ENCODE measurements at places on chromosomes 1 and 21.

DNA sequence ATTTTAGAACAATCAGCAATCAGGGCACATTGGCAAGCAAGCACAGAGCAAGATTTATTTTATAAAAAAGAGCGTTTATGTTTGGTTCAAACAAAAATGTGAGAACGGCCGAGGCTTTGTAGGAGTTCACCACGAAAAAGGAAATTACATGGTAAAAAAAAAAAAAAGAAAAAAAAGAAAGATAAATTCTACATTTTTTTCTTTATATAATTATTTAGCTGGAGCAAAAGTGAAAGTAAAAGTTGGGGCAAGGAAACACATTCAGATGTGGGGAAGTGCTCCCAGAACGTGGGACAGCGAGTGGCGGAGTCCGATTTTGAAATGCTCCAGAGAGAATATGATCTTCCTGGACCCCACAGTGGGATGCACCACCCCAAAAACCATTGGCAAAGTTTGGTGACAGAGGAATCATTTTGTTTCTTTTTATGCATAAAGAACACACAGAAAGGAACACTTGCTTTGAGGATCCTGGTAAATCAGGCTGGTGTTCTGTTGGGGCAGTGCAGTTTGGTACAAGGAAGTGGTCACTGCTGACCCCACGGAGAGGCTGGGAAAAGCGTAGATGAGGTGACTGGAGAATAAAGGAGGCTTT lies 16.3 kb upstream of the ATP5PO start:
- DNase-seq = peak; percentile 58

- no peak for DNase-seq
These were observed 262.8 kb upstream of the PBX1 start for GRCh38 chr1:164296172-164296571.

- peak; percentile 53 for DNase-seq
These were observed 29.4 kb downstream of the MRPL37 start for GRCh38 chr1:54229281-54229891.

GRCh38 chr1:6464514-6464836 lies 1.5 kb downstream of the TNFRSF25 start:
- no peak for DNase-seq

DNA sequence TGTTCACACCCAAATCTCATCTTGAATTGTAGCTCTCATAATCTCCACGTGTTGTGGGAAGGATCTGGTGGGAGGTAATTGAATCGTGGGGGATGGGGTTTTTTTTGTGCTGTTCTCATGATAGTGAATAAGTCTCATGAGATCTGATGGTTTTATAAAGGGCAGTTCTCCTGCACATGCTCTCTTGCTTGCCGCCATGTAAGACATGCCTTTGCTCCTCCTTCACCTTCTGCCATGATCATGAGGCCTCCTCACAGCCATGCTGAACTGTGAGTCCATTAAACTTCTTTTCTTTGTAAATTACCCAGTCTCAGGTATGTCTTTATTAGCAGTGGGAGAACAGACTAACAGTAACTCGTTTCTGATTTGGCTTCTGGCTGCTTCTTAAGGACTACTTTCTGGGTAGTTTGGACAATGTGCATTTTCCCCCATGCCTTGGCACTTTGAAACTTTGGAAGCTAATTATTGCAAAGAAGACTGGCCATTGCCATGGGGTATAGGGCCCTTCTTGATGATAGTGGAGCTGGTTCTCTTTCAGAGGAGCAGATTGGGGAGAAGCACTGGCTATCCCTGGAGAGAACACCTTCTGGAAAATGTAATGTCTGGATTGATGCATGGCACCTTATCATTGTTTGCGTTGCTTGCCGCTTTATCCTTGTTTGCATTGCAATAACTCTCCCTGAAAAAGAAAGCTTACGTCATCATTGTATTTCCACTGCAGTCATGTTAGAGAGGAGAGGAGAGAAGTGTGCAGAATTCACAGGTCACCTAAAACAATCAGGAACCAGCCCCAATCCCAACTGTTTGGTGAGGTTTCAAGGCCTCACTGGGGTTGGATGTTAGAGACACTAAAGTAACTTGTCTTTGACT lies 5.9 kb downstream of the CNIH3 start:
- DNase-seq = no peak

GRCh38 chr1:151723726-151724370 lies 2.5 kb downstream of the RIIAD1 start:
- DNase-seq = no peak

- DNase-seq = peak; percentile 73
These were observed 43.4 kb downstream of the KIF1B start for GRCh38 chr1:10253755-10254154.

GRCh38 chr1:76115171-76115570 lies 40.6 kb downstream of the ST6GALNAC3 start:
- no peak for DNase-seq

DNA sequence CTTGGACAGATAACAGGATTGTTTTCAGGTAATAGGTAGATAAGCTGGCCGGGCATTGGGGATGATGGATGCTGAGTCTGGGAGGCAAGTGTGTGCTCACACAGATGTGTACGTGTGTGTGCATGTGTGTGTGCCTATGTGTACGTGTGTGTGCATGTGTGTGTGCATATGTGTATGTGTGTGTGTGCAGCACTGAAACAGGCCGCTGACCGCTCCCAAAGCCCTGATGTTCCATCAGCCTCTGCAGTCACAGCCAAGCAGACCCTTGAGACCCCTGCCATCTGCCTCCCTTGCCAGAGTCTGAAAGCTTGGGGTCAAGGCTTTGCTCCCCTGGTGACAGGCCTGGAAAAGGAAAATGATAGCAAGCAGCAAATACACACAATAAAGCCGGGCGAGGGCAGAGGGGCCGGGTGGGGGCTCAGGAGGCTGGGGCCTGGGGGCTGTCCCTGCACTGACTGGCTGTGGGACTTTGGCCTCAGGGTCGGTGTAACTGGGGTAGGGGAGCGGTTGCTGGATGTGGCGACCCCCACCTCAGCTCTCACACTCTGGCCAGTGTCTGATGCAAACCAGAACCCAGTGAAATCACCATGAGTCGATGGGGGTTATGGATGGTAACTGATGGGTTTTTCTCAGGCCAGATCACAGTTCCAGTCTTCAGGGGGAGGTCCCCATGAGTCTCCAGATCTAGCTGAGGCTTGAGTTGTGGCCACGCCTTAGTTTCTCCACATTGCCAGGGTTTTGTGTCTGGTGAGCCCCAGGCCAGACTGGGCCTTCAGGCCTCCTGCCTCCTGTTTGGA lies 9.2 kb upstream of the TNFRSF8 start:
- no peak for DNase-seq

GRCh38 chr21:46550116-46550941 lies 54.6 kb downstream of the S100B start:
- DNase-seq = peak; percentile 55

DNA sequence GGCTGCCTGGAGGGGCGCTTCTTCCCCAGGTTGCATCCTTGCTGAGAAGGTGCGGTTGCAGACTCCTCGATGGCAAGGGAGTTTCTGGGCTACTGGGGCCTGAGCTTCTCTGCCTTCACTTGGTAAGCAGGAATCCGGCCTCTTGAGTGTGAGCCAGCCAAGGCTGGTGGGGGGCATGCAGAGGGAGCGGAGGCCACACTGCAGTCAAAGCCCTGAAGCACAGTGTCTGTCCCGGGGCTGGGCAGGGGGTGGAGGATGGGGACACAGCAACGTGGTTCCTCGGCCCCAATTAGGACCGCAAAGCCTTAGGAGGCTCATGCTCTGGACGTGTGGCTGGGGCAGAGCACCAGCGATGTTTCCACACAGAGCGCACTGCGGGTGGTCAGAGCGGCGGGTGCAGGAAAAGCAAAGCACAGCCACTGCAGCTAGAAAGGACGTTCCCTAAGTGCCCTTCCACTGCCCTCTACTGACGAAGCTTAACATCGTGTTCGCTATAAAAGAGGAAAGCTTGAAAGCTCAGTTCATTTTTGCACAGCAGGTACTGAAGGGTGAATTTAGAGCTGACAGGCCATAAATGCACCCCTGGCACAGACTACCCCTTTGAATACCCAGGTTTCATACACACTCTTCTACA lies 60.7 kb upstream of the COG2 start:
- no peak for DNase-seq

DNA sequence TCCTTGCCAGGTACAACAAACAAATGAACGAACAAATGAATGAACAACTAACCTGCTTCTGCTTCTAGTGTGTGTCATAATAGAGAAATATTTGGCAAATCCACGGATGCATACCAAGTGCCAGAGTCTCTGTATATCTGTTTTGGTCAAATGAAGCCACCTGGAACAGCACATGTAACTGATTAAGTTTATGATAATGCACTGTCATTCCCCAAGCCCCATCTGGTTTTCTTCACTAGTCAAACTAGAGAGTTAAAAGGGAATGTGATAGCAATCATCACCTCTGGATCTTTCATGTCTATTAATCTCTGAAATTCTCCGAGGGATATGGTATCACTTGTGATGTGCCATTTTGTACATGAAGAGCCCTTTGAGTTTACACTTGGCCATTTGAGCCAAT lies 21.0 kb upstream of the SCAF4 start:
- DNase-seq = no peak

DNA sequence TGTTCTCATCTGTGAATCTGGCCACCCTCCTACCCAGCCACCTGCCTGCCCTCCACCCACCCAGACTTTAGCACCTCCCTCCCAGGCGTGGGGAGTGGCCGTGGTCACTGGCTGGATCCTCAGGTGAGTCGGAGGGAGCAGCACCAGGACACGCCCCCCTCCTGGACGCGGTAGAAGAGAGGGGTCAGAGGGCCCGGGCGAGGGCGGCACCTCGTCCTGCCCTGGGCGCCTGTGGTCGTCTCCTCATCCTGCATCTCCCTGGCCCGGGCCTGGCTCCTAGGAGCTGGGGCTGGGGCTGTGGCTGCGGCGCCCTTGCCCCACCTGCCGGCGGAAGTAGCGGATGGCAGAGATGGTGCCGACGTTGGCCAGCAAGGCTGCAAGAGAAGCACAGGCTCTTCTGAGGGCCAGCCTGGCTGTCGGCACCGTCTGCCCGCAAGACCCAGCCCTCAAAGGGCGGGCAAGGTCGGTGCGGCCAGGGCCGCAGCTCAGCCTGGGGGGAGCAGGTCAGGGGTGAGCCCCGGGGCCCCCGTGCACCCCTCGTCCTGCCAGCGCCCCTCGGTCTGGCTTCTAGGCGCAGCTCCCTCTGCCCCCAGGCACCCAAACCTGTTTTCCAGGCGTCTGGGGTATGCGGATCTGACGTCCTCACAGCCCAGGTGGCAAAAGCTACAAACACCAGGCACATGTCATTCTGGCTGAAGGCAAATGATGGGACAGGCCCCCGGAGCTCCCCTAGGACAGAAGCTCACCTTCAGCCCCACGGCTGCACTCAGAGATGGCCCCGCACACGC lies 5.8 kb downstream of the PERM1 start:
- peak; percentile 38 for DNase-seq

DNA sequence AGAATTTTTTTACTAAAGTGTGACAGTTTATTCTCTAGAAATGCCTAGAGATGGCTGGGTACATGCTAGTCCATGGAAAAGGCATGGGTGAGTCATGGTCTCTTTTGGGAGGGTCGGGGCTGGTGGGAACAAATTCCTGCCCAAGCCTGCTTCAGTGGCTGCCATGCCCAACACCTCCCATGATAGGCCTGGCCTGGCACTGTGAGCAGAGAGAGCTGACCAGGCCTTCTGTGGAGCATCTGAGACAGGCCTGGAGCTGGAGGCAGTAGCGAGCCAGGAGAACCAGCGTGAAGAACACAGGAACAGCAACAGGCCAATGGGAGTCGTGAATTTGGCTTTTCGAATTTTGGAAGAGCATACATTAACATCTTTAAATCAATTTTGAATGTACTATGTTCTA lies 209.2 kb downstream of the SDCCAG8 start:
- no peak for DNase-seq

GRCh38 chr21:34770576-34770975 lies 101.8 kb downstream of the CLIC6 start:
- DNase-seq = no peak

DNA sequence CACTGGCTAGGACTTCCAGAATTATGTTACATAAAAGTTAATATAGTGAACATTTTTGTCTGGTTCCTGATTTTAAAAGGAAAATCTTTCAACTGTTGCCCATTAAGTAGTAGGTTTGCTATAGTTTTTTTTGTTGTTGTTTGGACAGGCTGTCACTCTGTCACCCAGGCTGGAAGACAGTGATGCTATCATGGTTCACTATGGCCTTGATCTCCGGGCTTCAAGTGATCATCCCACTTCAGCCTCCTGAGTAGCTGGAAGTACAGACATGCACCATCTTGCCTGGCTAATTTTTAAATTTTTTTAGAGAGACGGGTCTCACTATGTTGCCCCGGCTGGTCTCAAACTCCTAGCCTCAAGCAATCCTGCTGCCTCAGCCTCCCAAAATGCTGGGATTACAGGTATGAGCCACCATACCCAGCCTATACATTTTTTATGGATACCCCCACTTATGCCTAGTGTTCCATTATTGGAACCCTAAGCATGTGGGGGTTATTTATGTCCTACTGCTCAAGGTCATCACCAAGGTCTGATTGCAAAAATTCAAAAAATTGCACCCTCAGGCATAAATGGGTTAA lies 6.5 kb downstream of the CTXND2 start:
- DNase-seq = no peak

GRCh38 chr1:243582326-243582725 lies 267.7 kb downstream of the AKT3 start:
- no peak for DNase-seq

DNA sequence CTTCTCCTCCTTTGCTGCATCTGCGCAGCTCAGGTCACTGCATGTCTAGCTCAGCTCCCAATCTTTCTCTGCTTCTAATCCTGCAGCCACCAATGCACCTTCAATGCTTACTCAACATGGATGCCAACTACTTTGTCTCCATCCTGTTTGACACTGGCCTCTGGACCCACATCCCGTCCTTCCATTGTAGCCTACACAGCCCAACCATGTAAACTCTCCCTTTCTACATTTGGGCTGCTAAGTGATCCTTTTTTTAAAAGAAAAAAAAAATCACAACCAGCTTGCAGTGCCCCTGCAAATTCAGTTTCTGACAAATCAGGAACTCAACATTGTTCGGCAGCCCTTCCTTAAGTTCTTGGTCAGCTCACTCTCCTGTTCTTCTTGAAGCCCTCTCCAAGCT lies 9.4 kb upstream of the CRABP2 start:
- no peak for DNase-seq

- DNase-seq = no peak
These were observed 854 bp downstream of the MYCL start for GRCh38 chr1:39900662-39901463.

DNA sequence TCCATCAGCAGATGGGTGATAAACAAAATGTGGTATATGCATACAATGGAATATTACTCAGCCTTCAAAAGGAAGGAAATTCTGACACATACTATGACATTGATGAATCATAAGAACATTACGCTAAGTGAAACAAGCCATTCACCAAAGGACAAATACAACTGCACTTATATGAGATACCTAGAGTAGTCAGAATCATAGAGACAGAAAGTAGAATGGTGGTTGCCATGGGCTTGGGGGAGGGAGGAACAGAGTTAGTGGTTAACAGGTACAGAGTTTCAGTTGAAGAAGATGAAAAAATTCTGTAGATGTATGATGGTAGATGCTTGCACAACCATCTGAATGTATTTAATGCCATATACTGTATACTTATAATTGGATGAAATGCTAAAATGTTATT lies 39.1 kb upstream of the KCNK2 start:
- DNase-seq = no peak

- no peak for DNase-seq
These were observed 101.0 kb downstream of the PDE9A start for GRCh38 chr21:42754270-42754933.

GRCh38 chr1:226627050-226627755 lies 78.6 kb downstream of the STUM start:
- DNase-seq = no peak

- DNase-seq = peak; percentile 45
These were observed 50.4 kb upstream of the RIPK4 start for GRCh38 chr21:41817228-41817627.

- no peak for DNase-seq
These were observed 89.1 kb upstream of the USP24 start for GRCh38 chr1:55304229-55304740.

Data from inflammatory macrophage treated with lipopolysaccharide for 1 hour (primary cell).